Heart left ventricle (tissue), 16 donors: ENCODE measurements at places on chromosomes 4 and X. TPM values are rescaled to one million over a fixed set of nuclear protein-coding genes. Genes with fewer than 3 reads are reported as not detected.
A peak's percentile ranks its signal among the peaks of the same experiment; 100 is the strongest.

The REELD1 gene
- total RNA-seq: not detected

The MAGEA12 gene
- not detected for total RNA-seq

GRCh38 chr4:79662651-79663050, 254.6 kb upstream of the GK2 start:
- H3K27me3 ChIP-seq: no peaks in the 10 kb centered on the region
- DNase-seq: no peak
- no peak overlapping the region for H3K27ac ChIP-seq
- no peaks in the 10 kb centered on the region for H3K36me3 ChIP-seq
- no peaks in the 10 kb centered on the region for H3K4me1 ChIP-seq

GRCh38 chr4:22417408-22417807, 98.5 kb downstream of the ADGRA3 start:
- no peak for DNase-seq
- no peaks in the 10 kb centered on the region for H3K36me3 ChIP-seq
- H3K4me3 ChIP-seq: no peak overlapping the region
- no peaks in the 10 kb centered on the region for H3K27me3 ChIP-seq

The N4BP2 gene
- 5.0 TPM for total RNA-seq

The ETDB gene
- not detected for total RNA-seq

DNA sequence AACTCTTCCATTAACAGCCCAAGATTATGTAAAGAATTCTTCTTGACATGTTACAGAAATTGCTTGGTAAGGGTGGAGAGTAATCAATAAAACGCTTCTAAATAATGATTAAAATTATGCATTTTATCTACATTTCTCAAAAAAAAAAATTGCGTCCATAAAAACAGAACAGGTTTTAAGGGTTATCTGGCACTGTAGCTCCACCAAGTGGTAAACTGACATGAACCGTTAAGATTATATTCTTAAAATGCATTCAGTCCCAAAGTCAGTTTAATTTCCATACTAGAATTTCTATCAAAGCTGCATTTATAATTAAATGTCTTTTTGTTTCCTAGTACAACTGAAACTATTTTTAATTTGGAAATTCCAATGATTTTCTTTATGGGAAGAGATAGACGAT, 214.0 kb upstream of the UGT8 start:
- no peaks in the 10 kb centered on the region for H3K36me3 ChIP-seq
- H3K27me3 ChIP-seq: no peaks in the 10 kb centered on the region
- no peak overlapping the region for H3K27ac ChIP-seq
- no peak for DNase-seq
- H3K4me1 ChIP-seq: no peaks in the 10 kb centered on the region

- H3K36me3 ChIP-seq: peaks cover 10% of the 10 kb centered on the region
- no peak overlapping the region for H3K4me3 ChIP-seq
- H3K4me1 ChIP-seq: no peaks in the 10 kb centered on the region
- no peaks in the 10 kb centered on the region for H3K27me3 ChIP-seq
Observed at GRCh38 chrX:24203072-24203808, 53.7 kb downstream of the ZFX start.

The TMPRSS11E gene
- not detected for total RNA-seq

The GABRE gene
- total RNA-seq: 18.2 TPM

The ABCB7 gene
- total RNA-seq: 43.8 TPM

The TXK gene
- total RNA-seq: 0.77 TPM

GRCh38 chrX:69995362-69996112, 54.2 kb downstream of the AWAT2 start:
- H3K27me3 ChIP-seq: no peaks in the 10 kb centered on the region
- no peaks in the 10 kb centered on the region for H3K36me3 ChIP-seq
- no peak for DNase-seq
- H3K4me3 ChIP-seq: no peak overlapping the region

GRCh38 chr4:24056289-24056688, 166.4 kb upstream of the PPARGC1A start:
- H3K27me3 ChIP-seq: no peaks in the 10 kb centered on the region
- no peaks in the 10 kb centered on the region for H3K36me3 ChIP-seq
- H3K4me1 ChIP-seq: no peaks in the 10 kb centered on the region
- no peak overlapping the region for H3K27ac ChIP-seq

The GLRA3 gene
- not detected for total RNA-seq

The GATA1 gene
- not detected for total RNA-seq

DNA sequence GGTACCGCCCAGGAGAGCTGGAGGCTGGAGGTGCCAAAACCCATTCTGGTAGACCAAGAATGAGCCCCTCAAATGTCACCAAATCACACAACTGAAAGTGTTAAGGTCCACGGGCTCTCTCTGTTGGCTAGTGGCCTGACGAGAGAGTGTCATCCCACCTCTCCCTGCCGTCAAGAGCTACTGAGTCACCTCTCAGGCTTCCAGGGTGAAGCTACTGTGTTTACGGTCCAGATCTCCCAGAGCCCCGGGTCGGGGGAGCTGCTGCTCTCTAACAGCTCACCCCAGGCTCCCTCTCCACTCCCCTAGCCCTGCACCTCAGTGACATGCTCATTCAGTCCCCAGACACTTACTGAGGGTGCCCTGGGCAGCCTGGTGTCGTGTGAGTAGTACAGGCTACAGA, 59.2 kb downstream of the ADGRG2 start:
- no peaks in the 10 kb centered on the region for H3K36me3 ChIP-seq
- H3K27ac ChIP-seq: no peak overlapping the region
- no peak overlapping the region for H3K4me3 ChIP-seq
- no peak for DNase-seq
- H3K4me1 ChIP-seq: no peaks in the 10 kb centered on the region
- H3K27me3 ChIP-seq: no peaks in the 10 kb centered on the region

DNA sequence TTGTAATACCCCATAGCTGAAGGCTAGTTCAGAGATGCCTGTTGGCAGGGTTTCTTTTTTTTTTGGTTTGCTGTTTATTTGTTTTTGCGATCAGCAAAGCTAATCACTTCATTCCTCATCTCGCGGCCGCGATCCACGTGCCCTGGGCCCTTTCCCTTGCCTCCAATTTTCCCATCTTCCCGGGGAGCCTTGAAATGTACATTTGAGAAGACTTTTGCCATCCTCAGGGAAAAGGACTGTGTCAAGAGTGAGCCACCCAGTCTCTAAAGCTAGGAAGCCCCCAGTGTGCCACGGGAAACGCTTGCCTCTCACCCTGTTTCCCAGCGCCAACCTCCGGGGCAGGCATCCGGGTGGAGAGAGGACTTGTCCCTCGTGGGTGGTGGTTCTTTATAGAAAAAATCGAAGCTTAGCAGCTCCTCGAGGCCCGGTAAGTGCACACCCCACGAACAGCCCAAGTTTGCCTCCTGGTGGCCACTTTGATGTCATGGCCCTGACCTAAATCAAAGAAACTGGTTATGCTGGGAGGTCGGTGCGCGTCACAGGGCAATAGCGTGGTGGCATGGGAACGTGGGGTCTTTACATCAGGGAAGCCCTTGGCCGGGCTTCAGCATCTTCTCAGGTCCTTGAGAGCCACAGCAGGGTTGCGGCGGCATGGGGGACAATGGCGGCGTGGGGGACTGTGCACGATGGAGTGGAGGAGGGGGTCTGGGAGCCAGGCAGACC, 42.0 kb downstream of the MAP7D3 start:
- DNase-seq: peak; percentile 57
- peak overlapping the region; percentile 67 for H3K27ac ChIP-seq
- peaks cover 3% of the 10 kb centered on the region for H3K27me3 ChIP-seq
- H3K4me3 ChIP-seq: no peak overlapping the region
- peaks cover 31% of the 10 kb centered on the region for H3K36me3 ChIP-seq

DNA sequence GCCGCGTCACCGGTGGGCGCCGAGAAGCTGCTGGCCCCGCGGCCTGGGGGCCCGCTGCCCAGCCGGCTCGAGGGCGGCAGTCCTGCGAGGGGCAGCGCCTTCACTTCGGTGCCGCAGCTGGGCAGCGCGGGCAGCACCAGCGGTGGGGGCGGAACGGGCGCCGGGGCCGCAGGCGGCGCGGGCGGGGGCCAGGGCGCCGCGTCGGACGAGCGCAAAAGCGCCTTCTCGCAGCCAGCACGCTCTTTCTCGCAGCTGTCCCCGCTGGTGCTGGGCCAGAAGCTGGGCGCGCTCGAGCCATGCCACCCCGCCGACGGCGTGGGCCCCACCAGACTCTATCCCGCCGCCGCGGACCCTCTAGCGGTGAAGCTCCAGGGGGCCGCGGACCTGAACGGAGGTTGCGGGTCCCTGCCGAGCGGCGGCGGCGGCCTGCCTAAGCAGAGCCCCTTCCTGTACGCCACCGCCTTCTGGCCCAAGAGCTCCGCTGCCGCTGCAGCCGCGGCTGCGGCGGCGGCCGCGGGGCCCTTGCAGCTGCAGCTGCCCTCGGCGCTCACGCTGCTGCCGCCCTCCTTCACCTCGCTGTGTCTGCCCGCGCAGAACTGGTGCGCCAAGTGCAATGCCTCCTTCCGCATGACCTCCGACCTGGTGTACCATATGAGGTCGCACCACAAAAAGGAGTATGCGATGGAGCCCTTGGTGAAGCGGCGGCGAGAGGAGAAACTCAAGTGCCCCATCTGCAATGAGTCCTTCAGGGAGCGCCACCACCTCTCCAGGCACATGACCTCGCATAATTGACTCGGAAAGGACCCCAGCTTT, 5.6 kb downstream of the PRDM8 start:
- peak overlapping the region; percentile 35 for H3K27ac ChIP-seq
- peaks cover 6% of the 10 kb centered on the region for H3K4me1 ChIP-seq

DNA sequence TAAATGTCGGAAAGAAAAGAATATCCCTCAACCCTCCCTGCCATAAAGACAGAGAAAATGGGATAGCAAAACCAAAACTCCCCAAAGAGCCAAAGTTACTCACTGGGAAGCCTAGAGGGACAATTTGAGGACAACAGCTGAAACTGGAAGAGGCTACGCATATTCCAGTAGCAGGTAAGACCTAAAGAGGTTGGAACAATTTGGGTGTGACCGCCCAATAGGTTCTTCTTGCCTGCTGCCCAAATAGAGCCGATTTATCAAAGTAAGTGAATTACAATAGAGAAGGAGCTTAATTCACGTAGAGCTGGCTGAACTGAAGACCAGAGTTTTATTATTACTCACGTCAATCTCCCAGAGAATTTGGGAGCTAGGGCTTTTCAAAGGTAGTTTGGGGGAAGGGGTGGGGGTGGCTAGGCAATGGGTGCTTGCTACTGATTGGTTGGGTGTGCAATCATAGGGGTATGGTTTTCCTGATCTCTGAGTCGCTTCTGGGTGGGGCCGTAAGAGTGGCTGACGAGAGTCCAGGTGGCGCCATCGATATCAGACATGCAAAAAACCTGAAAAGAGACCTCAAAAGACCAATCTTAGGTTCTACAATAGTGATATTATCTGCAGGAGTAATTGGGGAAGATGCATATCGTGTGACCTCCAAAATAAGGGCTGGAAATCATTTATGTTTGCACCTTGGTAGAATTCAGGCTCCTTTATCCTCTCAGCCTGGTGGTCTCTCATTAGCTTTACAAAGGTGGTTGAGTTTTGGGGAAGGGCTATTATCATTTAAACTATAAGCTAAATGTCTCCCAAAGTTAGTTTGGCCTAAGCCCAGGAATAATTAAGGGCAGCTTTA, 39.0 kb upstream of the SLC7A3 start:
- no peaks in the 10 kb centered on the region for H3K27me3 ChIP-seq
- no peaks in the 10 kb centered on the region for H3K36me3 ChIP-seq
- no peak for DNase-seq
- no peak overlapping the region for H3K4me3 ChIP-seq
- no peaks in the 10 kb centered on the region for H3K4me1 ChIP-seq

GRCh38 chrX:119698845-119699244, 5.9 kb upstream of the SEPTIN6 start:
- H3K4me3 ChIP-seq: no peak overlapping the region
- no peaks in the 10 kb centered on the region for H3K36me3 ChIP-seq
- no peak overlapping the region for H3K27ac ChIP-seq
- H3K4me1 ChIP-seq: no peaks in the 10 kb centered on the region
- no peak for DNase-seq
- no peaks in the 10 kb centered on the region for H3K27me3 ChIP-seq

- H3K36me3 ChIP-seq: no peaks in the 10 kb centered on the region
- H3K27ac ChIP-seq: no peak overlapping the region
- H3K4me1 ChIP-seq: no peaks in the 10 kb centered on the region
- no peak overlapping the region for H3K4me3 ChIP-seq
Observed at GRCh38 chr4:73901031-73901430, 31.8 kb downstream of the CXCL1 start.

GRCh38 chrX:120140293-120140981, 18.0 kb upstream of the RHOXF2 start:
- no peaks in the 10 kb centered on the region for H3K4me1 ChIP-seq
- H3K27me3 ChIP-seq: no peaks in the 10 kb centered on the region
- no peaks in the 10 kb centered on the region for H3K36me3 ChIP-seq
- H3K27ac ChIP-seq: no peak overlapping the region

The IL13RA1 gene
- 15.7 TPM for total RNA-seq

GRCh38 chr4:153137677-153138630, 66.3 kb upstream of the TRIM2 start:
- H3K4me1 ChIP-seq: peaks cover under 1% of the 10 kb centered on the region
- no peak overlapping the region for H3K27ac ChIP-seq
- H3K4me3 ChIP-seq: no peak overlapping the region

The EPGN gene
- total RNA-seq: not detected

GRCh38 chr4:30454504-30454903, 265.7 kb upstream of the PCDH7 start:
- DNase-seq: no peak
- H3K4me1 ChIP-seq: no peaks in the 10 kb centered on the region
- H3K27me3 ChIP-seq: no peaks in the 10 kb centered on the region
- no peak overlapping the region for H3K4me3 ChIP-seq
- H3K27ac ChIP-seq: no peak overlapping the region

DNA sequence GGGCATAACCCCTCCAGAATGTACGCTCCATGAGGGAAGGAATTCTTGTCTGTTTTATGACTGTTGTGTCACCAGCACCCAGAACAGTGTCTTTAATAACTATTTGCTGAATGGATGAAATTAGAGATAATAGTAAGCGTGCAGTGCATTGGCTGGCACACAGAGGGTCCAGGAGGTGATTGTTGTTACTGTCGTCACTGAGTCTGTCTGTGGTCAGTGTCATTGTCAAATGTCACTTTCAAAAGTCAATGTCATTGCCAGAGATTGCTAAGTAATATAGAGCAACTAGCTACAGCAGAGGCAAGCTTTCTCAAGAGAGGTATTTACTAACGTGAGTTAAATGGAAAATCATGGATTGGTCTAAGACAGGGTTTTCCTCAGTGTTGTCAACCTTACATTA, 70.7 kb downstream of the ARHGEF38 start:
- H3K4me1 ChIP-seq: no peaks in the 10 kb centered on the region
- H3K4me3 ChIP-seq: no peak overlapping the region
- no peak for DNase-seq
- H3K27ac ChIP-seq: no peak overlapping the region
- no peaks in the 10 kb centered on the region for H3K27me3 ChIP-seq

DNA sequence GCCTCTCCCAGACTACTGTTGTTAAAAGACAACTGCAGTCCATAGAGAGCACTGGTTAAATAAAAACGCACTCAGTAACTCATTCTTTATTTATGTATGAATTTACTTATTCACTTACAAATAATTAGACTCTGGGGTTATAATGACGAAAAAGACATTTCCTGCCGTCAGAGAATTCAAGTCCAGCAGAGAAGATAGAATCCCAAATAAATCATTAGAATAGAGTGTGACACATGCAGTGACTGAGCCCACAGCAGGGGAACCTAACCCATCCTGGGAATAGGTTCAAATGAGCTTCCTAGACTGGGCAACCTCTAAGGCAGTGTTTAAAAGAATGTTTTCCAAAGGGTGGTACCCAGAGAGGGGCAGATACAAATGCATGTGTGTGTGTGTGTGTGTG, 53.9 kb downstream of the FGFBP1 start:
- H3K36me3 ChIP-seq: no peaks in the 10 kb centered on the region
- no peaks in the 10 kb centered on the region for H3K4me1 ChIP-seq
- H3K27me3 ChIP-seq: no peaks in the 10 kb centered on the region
- no peak for DNase-seq
